ENCODE measurements at places on chromosomes 1 and 21. TPM values are rescaled to one million over a fixed set of nuclear protein-coding genes. Genes with fewer than 3 reads are reported as not detected.

Gene WASF2
- 121 TPM for total RNA-seq

Gene ST6GALNAC5
- not detected for total RNA-seq

Gene CHIA
- total RNA-seq, result not detected

Gene ANKRD35
- not detected for total RNA-seq

GRCh38 chr1:170307426-170307825 lies 161.7 kb downstream of the NTMT2 start:
- no peak overlapping the region for H3K27ac ChIP-seq
- no peak for DNase-seq
- no peaks in the 10 kb centered on the region for H3K27me3 ChIP-seq
- H3K36me3 ChIP-seq, result no peaks in the 10 kb centered on the region
- no peak overlapping the region for H3K4me3 ChIP-seq
